AG04449 (cell line): ENCODE measurements at places on chromosomes 3 and 15.

- DNase-seq, result no peak
Observed at GRCh38 chr3:99684644-99685043, 46.2 kb downstream of the COL8A1 start.

- no peak for DNase-seq
Observed at GRCh38 chr3:150739877-150740645, 22.9 kb downstream of the SIAH2 start.

DNA sequence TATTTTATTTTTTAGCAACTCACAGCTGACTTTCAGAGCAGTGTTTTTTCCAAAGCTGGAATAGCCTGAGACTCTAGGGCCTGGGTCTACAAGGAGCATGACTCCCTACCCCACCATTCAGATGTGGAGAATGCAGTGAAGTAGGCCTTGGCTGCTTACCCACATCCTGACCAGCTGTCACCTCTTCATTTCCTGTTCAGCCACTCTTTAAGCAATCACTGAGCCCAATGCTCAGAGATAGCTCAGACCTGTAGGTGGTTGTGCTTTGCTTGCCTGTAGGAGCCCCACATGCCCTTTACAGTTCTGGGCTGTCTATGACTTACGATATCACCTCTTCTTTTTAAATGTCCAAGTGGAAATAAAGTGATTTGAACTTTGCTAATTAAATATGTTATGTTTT is 148.1 kb downstream of the NEK11 start:
- no peak for DNase-seq

GRCh38 chr15:99086327-99086667 is 18.6 kb upstream of the SYNM start:
- DNase-seq, result no peak

GRCh38 chr3:100216713-100217112 is 44.1 kb upstream of the TBC1D23 start:
- DNase-seq, result no peak

DNA sequence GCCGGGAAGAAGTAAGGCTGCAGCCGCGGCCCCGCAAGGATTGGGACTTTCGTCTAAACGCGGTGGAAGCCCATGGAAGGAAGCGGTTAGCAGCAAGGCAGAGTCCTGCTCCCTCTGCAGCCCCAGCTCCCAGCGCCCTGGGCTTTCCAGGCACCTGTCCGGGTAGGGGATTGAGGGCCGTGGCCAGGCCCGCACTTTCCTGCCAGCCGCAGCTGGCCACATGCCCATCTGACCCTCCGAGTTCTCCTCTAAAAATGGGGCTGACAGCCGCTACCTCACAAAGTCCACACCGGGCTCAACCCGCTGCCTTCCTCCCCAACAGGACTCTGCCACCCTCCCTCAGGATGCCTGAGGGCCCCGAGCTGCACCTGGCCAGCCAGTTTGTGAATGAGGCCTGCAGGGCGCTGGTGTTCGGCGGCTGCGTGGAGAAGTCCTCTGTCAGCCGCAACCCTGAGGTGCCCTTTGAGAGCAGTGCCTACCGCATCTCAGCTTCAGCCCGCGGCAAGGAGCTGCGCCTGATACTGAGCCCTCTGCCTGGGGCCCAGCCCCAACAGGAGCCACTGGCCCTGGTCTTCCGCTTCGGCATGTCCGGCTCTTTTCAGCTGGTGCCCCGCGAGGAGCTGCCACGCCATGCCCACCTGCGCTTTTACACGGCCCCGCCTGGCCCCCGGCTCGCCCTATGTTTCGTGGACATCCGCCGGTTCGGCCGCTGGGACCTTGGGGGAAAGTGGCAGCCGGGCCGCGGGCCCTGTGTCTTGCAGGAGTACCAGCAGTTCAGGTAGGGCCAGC is 1.9 kb downstream of the NEIL1 start:
- DNase-seq, result no peak

GRCh38 chr3:114892131-114892879 is 254.8 kb downstream of the ZBTB20 start:
- no peak for DNase-seq

- DNase-seq, result no peak
Observed at GRCh38 chr3:141945726-141946485, 69.5 kb downstream of the ATP1B3 start.
